ENCODE measurements at places on chromosomes 7 and 10. TPM values are rescaled to one million over a fixed set of nuclear protein-coding genes. Genes with fewer than 3 reads are reported as not detected.

Gene LBX1
- polyA plus RNA-seq: not detected

Gene HIF1AN
- polyA plus RNA-seq: 45.1 TPM

Gene FAM107B
- 120 TPM for polyA plus RNA-seq

Gene CPXM2
- 5.4 TPM for polyA plus RNA-seq

Gene ZNF804B
- polyA plus RNA-seq: 0.43 TPM

Gene DDC
- polyA plus RNA-seq: 70.3 TPM

Gene BUB3
- polyA plus RNA-seq: 123 TPM

Gene GIMAP5
- 5.9 TPM for polyA plus RNA-seq

Gene SH2B2
- 3.4 TPM for polyA plus RNA-seq

Gene ADGRA1
- polyA plus RNA-seq: 1.5 TPM

Gene KAZALD1
- 10.0 TPM for polyA plus RNA-seq

Gene GFRA1
- polyA plus RNA-seq: 22.5 TPM

Gene MBL2
- polyA plus RNA-seq: not detected

Gene IFIT2
- polyA plus RNA-seq: 9.9 TPM

Gene OR9A2
- polyA plus RNA-seq: not detected

Gene STOX1
- 13.4 TPM for polyA plus RNA-seq

Gene IDI2
- not detected for polyA plus RNA-seq

Gene LIPN
- not detected for polyA plus RNA-seq

Gene PTF1A
- polyA plus RNA-seq: not detected

Gene SPDYE5
- 0.79 TPM for polyA plus RNA-seq

Gene SPOCK2
- 168 TPM for polyA plus RNA-seq

Gene SLC18A3
- not detected for polyA plus RNA-seq

Gene SLC26A4
- polyA plus RNA-seq: 3.3 TPM

Gene CLRN3
- 22.8 TPM for polyA plus RNA-seq

Gene PLAC9
- 21.7 TPM for polyA plus RNA-seq

Gene HPSE2
- 1.5 TPM for polyA plus RNA-seq

Gene VSTM4
- polyA plus RNA-seq: 13.4 TPM

Gene GPER1
- 5.9 TPM for polyA plus RNA-seq

Gene PON1
- polyA plus RNA-seq: 1.2 TPM

Gene HABP2
- 0.65 TPM for polyA plus RNA-seq

Gene IFRD1
- polyA plus RNA-seq: 32.6 TPM

Gene CALHM2
- 11.7 TPM for polyA plus RNA-seq

Gene GNGT1
- polyA plus RNA-seq: not detected

Gene ADAMTS14
- 0.69 TPM for polyA plus RNA-seq

Gene ETV1
- polyA plus RNA-seq: 28.6 TPM

Gene VSTM2A
- 4.3 TPM for polyA plus RNA-seq

Gene BMPER
- polyA plus RNA-seq: 26.1 TPM

Gene FEZF1
- not detected for polyA plus RNA-seq

Gene H2BK1
- polyA plus RNA-seq: not detected

All from right renal cortex interstitium (tissue), 3 donors.